ENCODE measurements at places on chromosomes 11 and 22.

- no peak for DNase-seq
Observed at GRCh38 chr22:23068096-23068831, 2.1 kb upstream of the GNAZ start.

GRCh38 chr11:11569936-11570491, 51.8 kb downstream of the GALNT18 start:
- DNase-seq = no peak

DNA sequence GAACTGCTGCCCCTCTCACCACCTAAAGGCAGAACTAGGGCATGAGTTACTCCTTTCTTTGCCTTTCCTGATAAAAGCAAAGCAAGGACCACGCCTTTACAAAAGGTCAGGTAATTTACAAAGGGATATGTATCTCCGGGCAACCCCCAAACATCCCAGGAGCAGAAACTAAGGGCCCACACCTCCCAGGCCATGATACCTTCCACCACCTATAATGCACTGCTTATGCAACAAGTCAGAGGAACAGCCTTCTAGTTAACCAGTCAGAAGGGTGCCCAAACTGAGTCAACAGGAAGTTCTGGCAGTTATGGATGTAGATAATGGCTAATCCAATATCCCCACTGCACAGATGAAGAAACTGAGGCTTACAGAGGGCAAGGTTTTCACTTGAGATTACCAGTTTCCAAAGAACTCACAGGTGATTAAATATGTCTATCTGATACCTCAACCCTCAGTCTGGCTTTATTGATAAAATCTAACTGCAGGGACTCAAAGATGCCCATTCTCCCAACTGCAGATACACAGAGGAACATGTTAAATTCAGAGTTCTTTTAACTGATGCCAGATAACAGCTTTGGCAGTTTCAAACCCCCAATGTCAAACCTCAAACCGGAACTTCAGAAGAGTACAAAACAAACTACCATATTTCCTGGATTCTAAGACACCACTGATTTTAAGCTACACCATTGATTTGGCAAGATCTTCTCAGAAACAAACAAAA, 16.8 kb upstream of the CASTOR1 start:
- DNase-seq = peak; percentile 75

DNA sequence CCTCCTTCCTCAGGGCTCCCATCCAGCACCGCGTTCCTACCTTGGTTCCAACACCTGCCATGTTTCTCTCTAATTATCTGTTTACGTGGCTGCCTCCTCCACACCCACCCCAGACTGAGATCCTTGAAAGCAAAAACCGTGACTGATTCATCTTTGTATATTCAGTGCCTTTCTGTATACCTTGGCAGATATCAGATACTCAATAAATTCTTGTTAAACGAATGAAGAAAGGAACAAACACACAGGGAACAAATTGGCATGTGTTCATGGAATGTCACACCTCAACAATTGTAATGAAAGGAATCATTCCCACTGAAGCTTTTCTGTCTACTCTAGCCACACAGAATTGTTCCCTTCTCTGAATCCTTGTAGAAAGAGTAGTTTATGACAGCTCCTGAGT, 20.4 kb upstream of the LRRC55 start:
- no peak for DNase-seq

DNA sequence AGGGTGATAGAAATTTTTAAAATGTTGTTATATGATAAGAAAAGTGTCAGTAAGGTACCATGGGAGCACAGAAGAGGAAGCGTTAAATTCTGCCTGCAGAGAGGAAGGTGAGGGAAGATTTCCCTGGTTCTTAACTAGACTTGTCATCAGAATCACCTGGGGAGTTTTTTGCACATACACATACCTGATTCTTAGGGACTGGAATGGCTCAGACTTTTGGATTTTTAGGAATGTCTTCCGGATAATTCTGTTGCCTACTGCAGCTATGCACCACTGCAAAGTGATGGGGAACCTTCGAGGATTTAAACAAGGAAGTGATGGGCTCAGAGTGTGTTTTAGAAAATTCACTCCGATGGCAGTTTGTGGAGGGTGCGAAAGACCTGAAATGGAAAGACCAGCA, 21.9 kb downstream of the STX3 start:
- no peak for DNase-seq

GRCh38 chr11:113613619-113614018, 92.5 kb downstream of the TMPRSS5 start:
- no peak for DNase-seq

DNA sequence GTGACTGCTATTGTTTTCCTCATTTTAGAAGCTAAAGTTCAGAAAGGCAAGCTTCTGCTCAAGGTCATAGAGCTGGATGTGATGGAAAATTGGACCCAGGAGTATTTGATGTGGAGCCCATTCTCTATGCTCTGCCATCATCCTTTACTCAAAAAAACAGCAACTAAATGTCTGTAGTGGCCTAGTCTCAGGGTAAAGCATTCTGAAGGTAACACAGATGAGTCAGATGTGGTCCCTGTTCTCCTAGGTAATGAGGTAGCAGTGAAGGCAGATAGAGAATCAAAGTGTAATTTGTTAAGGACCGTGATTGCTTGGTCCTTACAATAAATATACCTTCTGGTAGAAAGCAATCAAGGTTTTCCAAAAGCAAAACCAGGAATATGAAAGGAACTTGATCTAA, 84.4 kb upstream of the SPON1 start:
- no peak for DNase-seq

GRCh38 chr22:38921806-38922205, 35.6 kb upstream of the APOBEC3A start:
- no peak for DNase-seq

DNA sequence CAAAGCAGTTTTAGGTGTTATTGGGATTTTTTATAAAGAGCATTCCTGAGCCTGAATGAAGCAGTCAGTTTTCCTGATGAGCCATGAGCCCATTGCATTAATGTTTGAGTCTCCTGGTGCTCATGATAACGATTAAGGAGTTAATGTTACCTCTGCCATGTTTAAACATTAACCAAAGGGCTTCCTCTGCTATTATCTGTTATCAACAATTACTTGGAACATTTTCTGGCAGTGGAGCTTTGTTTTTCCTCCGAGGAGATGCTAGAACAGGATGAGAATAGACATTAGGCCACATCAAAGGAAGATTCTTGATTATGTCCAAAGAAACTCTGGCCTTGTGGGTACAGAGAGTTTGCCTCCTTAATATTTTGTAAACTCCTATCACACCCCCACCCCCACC, 49.9 kb downstream of the ZNRF3 start:
- DNase-seq = no peak

- DNase-seq = no peak
Observed at GRCh38 chr11:96021901-96022650, 98.2 kb upstream of the MTMR2 start.

DNA sequence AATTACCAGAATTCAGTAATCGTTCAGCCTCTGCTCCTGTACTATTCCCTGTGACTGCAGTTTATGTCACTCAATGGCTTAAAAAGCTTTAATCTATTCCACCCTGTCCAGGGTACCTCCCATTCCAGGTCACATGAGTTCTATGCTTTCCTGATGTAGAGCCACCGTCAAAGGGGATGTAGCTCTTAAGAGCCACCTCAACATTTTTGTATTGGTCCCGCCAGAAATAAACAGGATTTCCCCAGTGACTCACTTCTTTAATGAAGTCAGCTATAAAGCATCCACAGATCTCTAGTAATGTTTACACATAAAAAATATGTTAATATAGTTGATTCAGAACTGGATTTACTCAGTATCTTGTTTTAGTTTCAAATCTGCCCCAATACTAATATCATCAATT, 1.3 kb upstream of the OR8D1 start:
- no peak for DNase-seq

GRCh38 chr11:128942272-128942612, 429 bp downstream of the TP53AIP1 start:
- DNase-seq = no peak

DNA sequence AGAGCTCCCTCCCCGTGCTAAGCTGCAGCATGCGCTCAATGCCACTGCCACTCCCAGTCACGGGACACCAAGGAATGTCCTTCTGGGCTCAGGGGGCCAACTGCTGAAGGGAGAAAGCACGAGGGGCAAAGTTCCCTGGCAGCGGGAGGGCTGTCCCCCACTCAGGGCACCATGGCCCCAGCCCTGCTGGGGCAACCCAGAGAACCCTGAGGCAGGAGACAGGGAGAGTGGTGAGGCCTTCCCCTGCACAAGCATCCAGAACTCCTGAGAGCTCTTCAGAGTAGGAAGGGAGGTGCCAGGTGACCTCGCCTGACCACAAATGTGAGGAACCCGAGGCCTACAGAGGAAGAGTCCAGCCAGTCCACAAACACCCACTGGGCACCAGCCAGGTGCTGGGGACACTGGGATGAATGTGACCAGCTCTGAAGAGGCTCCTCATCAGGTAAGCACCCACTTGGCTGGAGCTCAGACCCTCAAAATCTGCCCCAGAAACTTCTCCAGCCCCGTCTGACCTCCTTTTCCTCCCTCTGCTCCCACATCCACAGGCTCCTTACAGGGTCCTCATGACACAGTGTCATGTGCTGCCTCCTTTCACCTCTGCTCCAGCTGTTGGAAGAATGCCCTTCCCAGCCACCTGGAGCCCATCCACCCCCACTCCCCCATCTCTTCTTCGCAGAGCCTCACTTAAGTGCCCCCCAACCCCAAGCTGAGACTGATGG, 15.6 kb downstream of the GDPD5 start:
- DNase-seq = no peak

DNA sequence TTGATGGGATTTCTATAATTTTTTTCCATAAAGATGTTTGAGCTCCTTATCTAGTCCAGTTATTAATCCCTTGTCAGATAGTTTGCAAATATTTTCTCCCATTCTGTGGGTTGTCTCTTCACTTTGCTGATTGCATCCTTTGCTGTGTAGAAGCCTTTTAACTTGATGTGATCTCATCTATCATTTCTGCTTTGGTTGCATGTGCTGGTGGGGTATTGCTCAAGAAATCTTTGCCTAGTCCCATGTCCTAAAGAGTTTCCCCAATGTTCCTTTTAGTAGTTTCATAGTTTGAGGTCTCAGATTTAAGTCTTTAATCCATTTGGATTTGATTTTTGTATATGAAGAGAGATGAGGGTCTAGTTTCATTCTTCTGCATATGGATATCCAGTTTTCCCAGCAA, 1.7 kb upstream of the IL2RB start:
- no peak for DNase-seq

DNA sequence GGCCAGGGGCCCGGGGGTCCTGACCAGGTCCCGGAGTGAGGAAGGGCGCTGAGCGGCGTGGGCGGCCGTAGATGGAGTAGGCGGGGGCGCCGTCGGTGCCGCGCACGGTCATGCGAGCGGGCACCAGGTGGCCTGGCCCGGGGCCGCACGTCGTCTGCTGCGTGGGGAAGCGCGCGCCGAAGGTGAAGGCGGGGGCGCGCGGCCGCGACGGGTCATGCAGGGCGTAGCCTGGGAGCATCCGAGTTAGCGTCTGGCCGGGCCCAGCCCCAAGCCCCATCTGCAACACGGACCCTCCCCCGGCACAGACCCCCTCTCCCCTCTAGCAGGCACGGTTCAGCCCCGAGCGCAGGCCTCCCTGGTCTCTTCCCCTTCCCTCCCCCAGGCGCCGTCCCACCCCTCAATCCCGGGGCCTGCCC, 1.7 kb upstream of the TYMP start:
- no peak for DNase-seq

DNA sequence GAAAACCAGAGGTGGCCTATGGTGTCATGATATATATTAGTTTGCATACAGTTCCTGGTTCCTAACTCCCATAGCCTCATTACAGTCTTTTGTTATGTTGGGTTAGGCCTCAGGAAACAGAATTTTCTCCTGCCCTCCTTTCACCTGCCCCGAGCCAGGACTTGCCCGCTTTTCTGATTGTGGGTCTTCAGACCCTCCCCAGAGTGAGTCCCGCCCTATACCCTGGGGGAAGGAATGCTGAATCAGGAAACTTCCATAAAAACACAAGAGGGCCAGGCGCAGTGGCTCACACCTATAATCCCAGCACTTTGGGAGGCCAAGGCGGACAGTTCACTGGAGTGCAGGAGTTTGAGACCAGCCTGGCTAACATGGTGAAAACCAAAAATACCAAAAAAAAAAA, 70.9 kb downstream of the SLC35F2 start:
- no peak for DNase-seq

- DNase-seq = no peak
Observed at GRCh38 chr22:28750471-28750881, 8.6 kb downstream of the HSCB start.

DNA sequence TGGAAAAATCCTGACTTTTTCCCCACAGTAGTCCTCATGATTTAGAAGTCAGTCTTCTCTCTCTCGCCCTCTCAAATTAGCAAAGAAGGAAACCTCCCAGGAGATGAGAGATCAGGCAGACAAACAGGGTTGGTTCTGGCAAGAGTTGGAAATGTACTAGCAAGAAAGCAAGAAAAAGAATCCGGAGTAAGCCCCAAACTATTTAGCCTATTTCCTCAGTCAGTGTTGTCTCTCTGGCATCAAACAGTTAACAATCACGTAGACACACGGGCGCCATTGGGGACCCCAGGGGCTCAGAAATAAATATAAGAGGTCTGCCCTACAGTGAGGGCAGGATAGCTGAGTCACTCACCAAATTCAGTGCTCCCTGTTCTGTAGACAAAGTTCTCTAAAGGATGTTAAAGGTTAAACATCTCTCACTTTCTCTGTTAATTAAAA, 4.7 kb downstream of the C11orf52 start:
- no peak for DNase-seq

DNA sequence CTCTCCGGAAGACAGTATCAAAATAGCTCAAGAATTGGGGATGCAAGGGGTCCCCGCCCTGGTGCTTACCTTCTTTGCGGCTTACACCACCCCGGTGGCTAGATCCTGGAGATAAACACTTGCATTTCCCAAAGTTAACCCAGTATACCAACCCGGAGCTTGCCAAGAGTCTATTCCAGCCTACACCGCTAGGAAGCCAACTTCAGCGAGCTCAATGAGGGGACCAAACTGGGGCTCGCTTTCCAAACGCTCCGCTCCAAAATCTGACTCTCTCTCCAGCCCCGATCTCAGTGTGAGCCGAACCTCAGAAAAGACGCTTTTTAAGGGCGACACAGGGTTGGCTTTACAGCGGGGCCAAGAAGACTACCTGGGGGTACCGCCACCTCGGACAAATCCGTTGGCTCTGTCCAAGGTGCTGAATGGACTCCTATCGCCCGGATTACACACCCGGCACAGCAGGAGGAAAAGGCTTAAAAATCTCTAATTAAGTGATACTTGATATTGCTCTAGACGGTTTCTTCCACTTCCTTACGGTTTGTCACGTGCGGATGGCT, 20.1 kb upstream of the BDNF start:
- no peak for DNase-seq

DNA sequence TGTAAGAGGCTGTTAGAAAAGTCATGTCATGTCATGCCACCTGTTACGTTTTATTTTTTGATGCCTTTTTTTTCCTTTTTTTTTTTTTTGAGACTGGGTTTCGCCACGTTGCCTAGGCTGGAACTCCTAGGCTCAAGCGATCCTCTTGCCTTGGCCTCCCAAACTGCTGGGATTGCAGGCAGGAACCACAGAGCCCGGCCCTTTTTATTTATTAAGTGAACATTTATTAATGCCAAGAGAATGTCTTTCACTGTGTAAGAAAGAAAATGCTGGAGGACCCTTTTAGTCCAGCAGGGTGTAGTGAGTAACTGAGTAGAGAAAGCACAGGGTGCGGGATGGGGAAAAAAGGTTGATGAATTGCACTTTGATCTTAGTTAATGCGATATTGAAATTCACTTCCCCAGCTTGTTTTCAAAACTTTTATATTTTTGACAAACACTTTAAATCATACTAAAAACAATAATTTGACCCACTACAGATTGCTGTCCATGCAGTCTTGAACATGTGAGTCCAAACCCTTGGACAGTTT, 2.3 kb upstream of the XBP1 start:
- no peak for DNase-seq

All from thymus (tissue), 14 donors.